ENCODE measurements at places on chromosomes 5 and 9.

DNA sequence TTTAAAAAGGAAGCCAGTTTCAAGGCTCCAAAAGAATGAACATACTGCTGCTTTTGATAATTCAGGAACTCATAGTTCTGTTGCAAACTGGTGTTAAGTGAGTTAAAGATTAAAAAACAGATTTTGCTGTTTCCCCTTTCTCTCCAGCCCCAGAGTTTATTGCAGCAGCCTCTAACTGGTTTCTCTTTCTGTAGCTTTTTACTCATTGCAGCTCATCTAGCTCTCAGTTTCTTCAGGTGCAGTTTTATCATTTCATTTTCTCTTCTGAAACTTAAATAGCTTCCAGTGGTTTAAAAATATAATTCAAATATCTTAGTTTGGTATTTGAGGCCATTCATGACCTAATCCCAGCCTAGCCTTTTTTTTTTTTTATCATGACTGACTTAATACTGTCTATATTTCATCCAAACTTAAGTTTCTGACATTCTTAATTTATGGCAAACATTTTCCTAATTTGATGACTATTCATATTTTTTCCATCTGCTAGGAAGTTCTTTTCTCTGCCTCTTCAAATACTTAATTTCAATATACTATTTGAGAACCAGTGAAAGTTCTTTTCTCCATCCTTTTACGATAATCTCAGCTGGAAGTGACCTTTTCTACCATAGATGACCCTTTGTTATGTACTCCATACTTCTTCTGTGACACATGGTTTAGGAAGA is 252.7 kb upstream of the GRIA1 start:
- no peak for DNase-seq

DNA sequence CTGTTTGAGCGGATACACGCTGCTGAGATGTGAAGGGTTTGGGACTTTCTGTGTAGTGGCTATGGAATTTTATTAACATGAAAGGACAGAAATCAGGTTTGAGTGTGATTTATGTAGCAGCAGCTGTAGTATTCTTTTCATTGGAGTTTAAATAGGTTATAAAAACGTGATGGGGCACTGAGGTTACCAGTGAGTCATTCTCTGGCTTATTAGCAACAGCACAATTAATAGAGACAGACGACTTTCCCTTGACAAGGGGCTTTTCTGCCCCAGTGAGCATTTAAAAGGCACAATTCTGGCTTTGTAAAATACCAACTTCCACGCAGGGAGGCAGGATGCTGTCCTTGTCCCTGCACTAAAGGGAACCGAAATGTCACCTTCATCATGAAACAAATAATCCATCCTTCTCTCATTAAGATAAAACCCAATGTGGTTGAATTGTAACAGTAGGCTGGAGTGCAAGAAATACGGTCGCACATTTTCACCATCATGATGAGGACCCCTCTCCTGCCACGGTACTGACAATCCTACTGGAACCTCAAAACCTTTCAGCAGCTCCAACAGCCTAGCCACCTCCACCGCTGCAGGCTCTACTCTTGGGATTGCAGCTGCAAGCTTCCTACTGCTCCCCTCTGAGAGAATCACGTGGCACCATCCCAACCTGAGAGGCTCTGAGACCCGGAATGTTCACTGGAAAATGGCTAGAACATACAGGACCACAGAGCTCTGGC is 293.9 kb downstream of the IRX1 start:
- no peak for DNase-seq

- DNase-seq = no peak
Measured at GRCh38 chr5:38431242-38431853, 125.1 kb downstream of the LIFR start.

- DNase-seq = peak; percentile 33
Measured at GRCh38 chr9:38263532-38263931, 129.0 kb upstream of the ALDH1B1 start.

- DNase-seq = no peak
Measured at GRCh38 chr9:69649566-69650250, 22.5 kb downstream of the APBA1 start.

GRCh38 chr9:123550012-123550411 is 194.0 kb downstream of the CRB2 start:
- no peak for DNase-seq

GRCh38 chr5:177162379-177162778 is 28.8 kb downstream of the NSD1 start:
- no peak for DNase-seq

DNA sequence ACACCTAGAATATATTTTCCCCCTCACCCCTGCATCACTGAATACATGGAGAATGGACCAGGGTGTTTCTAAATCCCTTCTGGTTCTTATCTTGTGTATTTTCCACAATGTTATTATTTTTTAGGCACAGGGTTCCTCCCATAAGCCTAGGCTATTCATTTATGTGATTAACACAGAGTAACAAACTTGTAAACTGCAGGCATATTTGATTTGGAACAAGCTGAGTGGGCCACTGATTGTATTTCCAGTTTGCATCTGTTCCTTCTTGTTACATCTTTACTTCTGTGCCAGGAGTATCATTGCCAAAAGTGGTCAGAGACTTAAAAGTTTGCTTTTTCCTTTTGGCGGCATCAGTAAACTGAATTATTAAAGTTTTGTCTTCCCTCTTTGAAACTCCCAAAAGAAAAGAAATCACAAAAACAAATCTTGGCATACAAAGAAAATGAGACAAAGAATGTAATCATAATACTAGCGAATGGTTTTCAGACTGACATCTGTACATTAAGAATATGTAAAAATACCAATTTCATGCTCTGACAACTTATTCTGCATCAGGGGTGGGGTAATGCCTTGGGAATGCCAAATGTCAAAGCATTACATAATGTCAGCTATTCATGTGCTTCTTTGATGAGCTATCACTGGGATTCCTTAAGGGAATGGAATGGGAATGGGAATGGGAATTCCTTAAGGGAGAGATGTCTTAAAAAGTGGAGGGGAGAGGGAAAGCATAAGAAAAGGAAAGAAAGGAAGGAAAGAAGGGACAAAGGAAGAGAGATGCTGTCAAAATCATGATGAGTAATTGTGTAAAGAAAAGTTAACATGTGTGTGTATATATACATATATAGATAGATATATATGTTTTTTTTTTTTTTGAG is 22.2 kb upstream of the PAX5 start:
- no peak for DNase-seq

DNA sequence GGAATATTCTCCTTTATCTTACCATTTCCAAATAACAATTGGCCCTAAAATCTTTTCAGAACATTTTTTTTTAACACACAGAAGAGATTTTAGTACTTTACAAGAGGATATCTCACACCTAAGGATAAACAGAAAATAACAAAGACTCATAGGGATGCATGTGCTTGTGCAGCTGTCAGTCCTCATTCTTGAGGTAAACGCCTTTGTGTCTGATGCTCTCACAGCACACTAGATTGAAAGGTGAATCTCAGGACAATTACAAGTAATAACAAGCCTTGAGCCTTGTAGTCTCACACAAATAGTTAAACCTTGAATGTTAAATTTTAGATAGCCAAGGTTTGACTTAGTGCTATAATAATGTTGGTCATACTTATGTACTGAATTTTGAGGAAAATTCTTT is 439.2 kb downstream of the PTPRD start:
- DNase-seq = no peak

DNA sequence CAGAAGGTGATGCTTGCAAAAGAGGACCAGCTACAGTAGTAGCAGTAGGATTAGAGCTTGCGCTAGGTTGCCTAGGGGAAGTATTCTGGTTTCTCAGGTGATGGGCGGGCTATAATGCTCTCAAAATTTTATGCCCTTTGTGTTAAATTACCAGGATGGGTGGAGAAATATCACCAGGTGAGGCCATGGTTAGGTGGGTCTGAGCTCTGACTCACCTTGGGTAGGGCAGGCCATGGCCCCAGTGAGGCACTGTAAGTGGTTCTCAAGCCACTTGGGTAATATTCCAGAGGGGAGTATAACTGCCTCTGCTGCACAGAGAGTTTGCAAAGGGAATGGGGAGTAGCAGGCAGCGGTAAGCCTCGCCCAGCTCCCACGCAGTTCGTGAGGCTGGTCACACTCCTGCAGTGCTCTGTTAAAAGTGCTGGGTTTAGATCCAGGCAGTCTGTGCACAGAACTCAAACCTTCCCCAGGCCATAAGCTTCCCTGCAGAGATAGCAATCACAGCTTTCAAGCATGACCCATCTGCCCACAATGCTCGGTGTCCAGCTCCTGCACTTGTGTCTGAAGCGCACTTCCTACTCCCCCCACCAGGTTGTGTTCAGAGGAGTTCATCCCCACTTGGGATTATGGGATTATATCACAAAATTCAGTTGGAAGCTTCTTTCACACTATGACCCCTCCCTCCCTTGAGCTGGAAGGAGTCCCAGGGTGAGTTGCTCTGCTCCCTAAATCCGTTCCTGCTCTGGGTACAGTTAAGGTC is 575.0 kb downstream of the CHSY3 start:
- DNase-seq = no peak

GRCh38 chr5:108382784-108383330 is 959 bp upstream of the FBXL17 start:
- peak; percentile 51 for DNase-seq

GRCh38 chr9:72734631-72735030 is 213.2 kb downstream of the TMC1 start:
- no peak for DNase-seq

GRCh38 chr5:55923865-55924500 is 70.8 kb downstream of the IL6ST start:
- DNase-seq = no peak

DNA sequence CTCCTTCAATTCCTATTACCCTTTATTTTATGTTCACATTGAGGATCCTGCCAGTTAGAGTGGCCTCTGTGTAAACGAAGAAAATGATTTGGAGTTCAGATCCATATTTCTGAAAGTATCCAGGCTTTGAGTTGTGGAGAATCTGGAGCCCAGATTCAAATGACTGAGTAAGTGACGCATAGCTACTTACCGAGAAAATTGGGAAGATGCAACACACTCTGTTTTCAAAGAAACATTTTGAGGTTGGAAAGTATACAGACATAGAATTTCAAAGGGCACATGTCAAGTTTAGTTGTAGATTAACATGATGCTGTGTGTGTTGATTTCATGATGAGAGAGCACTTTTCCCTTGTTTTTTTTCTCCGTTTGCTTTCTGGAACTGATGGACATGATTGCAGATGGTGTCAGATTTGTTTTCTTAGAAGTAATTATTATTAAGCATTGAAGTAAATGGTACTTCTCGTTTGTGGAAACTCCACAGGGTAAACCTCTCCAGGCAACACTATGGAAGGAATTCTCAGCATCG is 148.1 kb downstream of the KDM4C start:
- no peak for DNase-seq

DNA sequence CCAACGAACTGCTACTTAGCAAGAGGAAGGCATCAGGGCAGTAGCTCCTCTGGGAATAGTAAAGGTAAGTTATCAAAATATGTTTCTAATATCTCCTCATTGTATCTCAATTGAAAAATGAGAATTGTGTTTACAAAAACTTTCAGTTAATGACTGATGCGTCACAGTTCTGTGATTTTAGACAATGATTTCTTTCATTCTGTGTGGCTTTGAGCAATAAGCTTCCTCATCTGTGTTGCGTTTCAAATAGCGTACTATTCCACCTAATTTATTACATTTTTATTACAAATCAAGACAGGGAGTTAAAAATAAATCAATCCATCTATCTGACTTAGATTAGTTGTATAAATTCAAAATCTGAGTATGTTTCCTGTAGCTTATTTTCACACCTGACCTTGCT is 145.0 kb downstream of the CAAP1 start:
- DNase-seq = no peak

DNA sequence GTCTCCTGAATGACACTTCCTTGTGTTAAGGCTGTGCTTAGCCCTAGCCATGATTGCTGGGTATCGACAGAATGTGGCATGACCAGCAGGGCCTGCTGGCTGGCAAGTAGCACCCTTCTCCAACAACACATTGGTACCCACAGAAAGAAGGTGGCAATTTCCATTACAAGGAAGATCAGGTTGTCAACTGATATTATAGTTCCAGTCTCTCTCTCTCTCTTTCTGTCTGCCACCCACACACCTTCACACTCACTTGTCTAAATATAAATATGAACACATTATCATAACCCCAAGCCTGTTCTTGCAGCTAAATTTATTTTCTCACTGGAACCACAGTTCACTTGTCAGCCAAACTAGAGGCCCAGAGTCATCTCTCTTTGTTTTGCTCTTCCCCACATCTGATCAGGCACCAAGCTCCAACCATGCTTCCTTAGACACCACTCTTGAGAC is 408.1 kb upstream of the PIK3R1 start:
- DNase-seq = no peak

DNA sequence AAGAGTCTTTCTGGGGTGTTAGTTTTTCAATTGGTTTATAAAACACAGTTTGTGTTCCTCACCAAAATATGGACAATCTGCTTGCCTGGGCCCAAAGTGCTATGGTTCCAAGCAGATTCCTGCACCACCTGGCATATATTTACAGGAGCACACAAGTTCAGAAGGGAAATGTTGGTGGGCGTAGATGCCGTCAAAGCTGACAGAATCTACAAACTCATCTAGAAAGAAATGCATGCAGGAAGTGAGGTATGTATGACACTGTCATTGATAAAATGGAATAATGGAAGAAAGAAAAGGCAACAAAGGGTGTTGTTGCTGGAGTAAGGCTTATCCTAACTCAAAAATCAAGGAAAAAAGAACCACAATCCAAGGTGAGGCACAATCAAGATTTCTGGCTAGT is 225.8 kb downstream of the MLLT3 start:
- no peak for DNase-seq

DNA sequence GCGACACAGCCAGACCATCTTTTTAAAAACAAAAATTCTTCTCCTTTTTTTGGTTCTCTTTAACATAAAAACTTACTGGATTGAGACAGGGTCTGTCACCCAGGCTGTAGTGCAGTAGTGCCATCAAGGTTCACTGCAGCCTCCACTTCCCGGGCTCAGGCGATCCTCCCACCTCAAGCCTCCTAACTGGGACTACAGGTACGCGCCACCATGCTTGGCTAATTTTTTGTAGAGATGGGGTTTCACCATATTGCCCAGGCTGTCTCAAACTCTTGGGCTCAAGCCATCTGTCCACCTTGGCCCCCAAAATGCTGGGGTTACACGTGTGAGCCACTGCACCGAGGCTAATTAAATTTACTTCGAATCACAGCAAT is 13.8 kb downstream of the HNRNPK start:
- DNase-seq = no peak

- no peak for DNase-seq
Measured at GRCh38 chr9:117435630-117436261, 20.9 kb upstream of the ASTN2 start.

GRCh38 chr5:39906146-39906545 is 481.4 kb upstream of the DAB2 start:
- no peak for DNase-seq

DNA sequence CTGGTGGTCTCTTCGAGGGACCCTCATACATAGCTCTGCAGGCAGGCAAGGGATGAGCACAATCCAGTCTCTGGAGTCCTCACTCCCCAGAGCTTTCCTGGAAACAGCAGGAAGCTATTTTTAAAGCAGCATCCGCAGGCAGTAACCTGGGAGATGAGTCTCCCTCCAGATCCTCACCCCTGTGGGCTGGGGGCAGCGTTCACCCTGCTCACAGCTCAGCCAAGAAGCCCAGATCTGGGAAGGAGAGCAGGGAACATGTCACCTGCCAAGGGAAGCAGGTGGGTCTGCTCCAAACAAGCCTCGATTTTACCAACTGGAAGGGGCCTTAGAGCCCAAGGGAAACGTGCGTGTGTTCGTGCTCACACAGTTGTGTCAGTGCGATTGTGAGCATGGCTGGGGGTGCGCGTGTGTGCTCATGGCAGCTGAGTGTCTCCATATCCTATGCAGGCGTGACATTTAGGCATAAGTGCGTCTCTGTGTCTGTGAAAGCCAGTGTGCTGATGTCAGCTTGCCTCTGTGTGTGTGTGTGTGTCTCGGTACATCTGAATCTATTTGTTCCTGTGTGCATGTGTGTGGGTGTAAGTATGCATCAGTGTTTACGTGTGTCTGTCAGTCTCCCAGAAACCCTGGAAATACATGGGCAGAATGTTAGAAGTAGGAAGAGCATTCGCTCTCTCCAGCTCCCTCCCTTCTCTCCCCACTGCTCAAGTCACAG is 40.6 kb upstream of the CPLX2 start:
- no peak for DNase-seq
